ENCODE measurements at places on chromosomes 11 and 22.

DNA sequence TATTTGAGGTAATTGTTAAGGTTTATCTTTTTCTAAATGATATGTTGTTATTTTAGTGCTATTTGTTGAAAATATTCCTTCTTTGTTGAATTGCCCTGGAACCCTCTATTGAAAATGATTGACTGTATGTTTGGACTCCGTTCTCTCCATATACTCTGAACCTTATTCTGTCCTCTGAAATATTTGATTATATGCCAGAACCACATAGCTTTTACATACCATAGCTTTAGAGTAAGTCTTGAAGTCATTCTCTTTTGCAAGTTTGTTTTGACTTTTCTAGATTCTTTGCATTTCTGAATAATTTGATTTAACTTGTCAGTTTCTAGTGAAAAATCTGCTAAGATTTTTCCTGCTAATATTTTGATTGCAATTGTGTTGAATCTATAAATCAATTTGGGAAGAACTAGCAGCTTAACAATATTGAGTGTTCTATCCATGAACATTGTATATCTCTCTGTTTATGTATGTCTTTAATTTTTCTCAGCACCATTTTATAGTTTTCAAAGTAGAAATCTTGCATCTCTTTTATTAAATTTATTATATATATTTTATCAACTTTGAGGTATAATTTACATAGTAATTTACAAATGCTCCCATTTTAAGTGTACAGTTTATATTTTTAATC lies 51.7 kb upstream of the PITPNB start:
- no peak for DNase-seq

- peak; percentile 15 for DNase-seq
Measured at GRCh38 chr11:45252134-45252856, 33.8 kb downstream of the SYT13 start.

DNA sequence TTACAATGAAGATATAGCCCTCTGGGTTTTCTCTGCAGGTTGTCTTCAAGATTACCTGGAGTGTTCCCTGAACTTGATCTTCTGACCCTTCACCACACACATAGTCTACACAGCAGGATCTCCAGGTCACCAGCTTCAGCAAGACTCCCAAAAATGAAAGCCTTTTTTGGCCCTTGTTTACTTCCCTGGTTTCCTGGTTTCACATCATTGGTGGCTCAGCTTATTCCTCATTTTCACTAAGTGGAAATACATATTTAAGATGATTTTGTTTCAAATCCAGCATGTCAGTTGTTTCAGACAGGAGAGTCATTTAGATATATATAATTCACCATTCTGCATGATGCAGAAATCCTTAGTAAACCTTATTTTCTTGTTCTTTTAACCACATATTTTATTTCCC lies 41.6 kb upstream of the MPEG1 start:
- DNase-seq: no peak

DNA sequence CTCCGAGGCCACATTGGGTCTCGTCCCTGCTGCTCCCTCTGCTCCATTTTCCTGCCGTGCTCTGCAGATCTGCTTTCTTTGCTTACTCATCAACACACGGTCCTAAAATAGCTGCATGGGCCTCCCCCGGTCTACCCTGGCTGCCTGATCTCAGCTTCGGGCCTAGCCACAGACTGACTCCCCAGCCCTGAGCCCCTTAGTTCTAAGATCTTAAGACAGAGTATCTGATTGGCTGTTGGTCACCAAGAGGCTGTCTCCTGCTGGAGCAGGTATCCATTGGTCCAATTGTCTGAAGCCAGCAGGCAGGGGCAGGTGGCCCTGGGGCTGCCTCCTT lies 53.7 kb upstream of the NECTIN1 start:
- no peak for DNase-seq

DNA sequence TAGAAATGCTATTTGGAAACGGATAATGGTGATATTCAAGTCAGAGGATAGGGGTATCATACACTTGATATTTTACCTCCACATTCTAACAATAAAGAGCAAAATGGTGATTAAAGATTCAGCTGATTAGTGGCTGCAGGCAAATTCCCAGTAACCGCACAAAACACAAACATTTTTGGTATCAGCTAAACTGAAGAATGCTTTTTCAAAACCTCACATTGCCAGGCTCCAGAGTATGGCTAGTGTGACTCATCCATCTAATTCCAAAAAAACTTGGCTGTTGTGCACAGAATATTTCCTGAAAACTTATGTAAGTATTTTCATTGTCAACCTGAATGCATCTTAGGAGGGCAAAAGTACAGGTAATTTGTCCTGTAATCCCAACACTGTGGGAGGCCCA lies 10.9 kb downstream of the SRPRA start:
- no peak for DNase-seq

GRCh38 chr11:66279092-66279734 lies 1.2 kb downstream of the CNIH2 start:
- no peak for DNase-seq

- DNase-seq: no peak
Measured at GRCh38 chr22:43129426-43130425, 13.5 kb downstream of the MCAT start.

DNA sequence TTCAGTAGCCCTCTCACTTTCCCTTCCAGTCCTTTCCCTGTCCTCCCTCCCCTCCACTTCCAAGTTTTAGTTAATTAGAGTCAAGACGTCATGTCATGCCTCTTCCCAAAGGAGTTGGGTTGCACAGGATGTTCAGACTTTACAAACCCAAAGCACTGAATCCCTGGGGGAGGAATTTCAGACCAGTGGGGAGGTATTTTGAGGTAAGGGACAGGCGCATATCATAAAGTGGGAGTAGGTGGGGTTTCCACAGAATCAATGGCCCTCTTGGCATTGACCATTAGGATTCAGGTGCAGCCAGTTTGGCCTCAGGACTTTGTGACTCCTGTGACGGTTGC lies 733 bp upstream of the ACP2 start:
- DNase-seq: no peak

- no peak for DNase-seq
Measured at GRCh38 chr11:63564056-63564774, 1.0 kb upstream of the PLAAT2 start.

- no peak for DNase-seq
Measured at GRCh38 chr11:2691355-2691761, 8.4 kb downstream of the KCNQ1OT1 start.

GRCh38 chr22:23094260-23094659 lies 23.9 kb downstream of the GNAZ start:
- no peak for DNase-seq

DNA sequence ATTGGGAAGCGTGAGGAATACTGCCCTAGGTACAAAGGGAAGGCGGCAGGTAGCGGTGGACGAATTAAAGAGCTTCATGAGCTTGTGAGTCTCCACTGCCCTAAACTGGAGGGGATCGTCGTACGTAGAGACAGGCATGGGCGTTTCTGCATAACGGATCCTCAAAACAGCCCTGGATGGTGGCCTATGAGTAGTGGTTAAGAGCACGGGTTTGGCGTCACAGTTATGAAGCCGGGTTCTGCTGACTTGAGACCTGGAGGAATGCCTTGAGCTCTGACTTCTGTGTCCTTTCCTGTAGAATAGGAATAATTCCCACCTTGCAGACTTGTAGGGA lies 335 bp downstream of the TMEM138 start:
- DNase-seq: no peak

DNA sequence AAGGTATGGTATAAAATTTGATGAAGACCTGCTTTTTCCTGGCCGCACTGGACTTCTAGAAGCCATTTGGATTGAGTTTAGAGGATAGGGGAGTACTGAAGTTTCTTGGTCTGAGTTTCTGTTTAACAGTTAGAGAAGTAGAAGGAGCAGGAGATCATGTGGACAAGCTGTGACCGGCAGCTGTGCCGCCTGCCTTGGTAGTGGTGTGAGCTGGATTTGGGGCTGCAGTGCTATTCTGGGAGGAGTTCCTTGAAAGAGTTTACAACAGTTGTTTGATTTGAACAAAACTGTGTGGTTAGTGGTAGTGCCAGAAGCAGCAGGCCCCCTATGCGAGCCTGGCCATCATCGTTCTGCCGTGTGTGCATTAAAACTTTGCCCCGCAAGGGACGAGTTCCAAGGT lies 105.2 kb downstream of the PDHX start:
- DNase-seq: no peak

DNA sequence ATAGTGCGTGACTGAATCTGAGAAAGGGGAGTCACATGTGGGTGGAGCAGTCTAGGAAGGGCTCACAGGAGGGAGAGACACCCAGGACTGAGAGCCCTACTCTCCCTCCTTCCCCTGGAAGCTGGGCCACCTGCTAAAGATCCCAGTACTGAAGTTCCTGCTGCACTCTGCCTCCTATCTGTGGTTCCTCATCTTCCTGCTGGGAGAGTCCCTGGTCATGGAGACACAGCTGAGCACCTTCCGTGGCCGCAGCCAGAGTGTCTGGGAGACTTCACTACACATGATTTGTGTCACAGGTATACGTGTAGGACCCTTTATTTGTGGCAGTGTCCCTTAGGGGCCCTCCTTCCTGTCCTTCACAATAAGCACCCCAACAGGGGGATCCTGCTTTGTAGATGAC lies 19.3 kb downstream of the ART5 start:
- no peak for DNase-seq

DNA sequence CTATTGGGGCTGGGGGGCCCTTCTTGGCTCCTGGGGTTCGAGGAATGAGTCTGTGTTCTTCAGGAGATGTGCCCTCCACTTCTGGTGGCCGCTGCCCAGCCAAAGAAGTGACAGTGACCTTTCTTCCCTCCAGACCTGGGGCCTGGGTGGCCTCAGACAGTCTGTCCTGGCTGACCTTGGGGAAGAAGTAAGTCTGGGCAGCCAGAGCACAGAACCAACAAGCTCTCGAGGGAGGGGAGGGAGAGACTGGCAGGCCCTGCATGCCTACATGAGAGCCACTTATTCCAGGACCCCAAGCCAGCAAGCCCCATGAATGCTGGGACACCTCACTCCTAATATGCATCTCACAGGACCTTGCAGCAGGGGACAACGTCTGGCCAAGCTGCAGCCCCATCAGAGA lies 27.1 kb upstream of the STK33 start:
- no peak for DNase-seq

DNA sequence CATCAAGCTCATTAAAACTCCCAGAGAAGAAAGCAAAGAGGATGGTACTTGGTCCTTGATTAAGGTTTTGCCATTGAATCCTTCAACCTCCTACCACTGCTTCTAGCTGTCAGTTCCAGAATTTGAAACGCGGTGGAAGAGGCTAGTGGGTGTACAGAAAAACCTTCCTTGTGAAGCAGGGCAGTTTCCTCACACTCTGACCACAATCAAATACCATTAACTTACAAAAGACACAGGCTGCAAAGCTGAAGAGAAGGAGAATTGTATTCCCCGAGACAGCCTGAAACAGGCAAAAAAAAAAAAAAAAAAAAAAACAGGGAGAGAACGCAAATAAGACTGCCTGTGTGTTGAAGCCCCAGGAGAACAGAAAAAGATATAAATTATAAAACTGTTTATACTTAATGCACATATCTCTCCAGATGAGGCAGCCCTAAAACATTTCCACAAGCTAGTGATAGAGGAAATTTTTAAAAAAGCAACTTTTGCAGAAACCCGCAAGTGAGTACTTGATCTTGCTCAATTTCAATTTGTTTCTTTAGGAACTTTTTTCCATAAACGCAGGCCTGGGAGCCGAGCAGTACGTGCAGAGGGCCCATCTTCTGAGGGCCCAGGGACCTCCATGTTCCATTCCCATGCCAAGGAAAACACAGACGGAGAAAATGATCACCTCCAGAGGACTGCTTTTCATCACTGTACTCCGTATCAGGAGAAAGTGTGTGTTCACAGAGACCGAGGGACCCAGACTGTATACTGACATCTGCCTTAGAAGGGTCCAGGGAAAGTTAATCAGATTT lies 218.7 kb upstream of the BLID start:
- DNase-seq: no peak

DNA sequence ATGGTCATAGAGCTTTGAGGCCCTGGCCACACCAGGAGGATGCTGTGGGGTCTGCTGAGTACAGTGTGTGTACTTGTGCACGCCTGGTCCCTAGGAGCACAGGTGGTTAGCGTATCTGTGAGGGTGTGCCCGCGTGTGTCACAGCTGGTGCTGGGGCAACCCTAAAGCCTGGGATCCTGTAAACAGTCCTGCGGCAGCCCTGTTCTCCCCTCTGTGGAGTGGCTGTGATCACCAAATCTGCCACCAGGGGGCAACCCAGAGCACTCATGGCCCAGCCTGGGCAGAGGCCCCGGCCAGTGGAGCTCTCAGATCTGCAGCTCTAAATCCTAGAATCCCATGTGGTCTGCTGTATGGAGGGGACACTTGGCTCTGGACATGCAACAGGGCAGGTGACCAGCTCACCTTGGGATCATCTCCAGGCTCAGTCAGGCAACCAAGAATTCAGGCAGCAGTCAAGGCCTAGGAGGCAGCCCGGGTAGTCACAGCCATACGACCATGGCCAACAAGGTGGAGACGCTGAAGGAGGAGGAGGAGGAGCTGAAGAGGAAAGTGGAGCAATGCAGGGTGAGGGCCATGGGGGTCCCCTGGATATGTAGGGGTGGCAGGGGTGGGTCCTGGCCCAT lies 3.9 kb downstream of the SH3BP1 start:
- peak; percentile 65 for DNase-seq

GRCh38 chr22:24128631-24129262 lies 52.5 kb upstream of the SUSD2 start:
- DNase-seq: peak; percentile 62

GRCh38 chr22:29083933-29084591 lies 11.2 kb downstream of the KREMEN1 start:
- DNase-seq: no peak

- no peak for DNase-seq
Measured at GRCh38 chr11:122663764-122664163, 8.2 kb downstream of the UBASH3B start.

GRCh38 chr11:1499261-1499890 lies 12.8 kb upstream of the MOB2 start:
- no peak for DNase-seq

DNA sequence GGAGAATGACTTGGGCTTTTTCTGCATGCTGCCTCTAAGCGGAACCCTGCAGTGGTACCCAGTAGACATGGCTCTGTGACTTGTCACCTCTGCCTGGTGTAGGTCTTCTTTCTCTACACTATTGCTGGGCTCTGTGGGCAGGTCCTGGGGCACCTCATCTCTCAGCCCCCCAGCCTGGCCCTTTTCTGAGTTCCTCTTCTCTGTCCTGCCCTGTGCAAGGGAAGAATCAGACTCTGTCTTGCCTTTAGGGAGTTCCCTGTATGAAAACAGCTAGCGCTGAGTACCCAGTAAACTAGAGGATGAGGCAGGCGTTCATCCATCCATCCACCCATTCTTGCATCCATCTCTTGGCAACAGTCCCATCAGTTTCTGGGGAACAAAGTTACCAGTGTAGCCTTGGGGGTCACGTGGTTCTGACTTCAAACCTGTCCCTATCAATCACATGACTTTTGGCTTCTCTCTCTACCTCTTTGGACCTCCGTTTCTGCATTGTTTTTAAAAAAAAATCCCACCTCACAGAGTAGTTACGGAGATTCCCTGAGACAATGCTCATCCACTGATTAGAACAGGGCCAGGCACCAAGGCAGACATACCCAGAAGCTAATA lies 86.4 kb upstream of the WNT11 start:
- no peak for DNase-seq

GRCh38 chr11:123518496-123519054 lies 88.5 kb downstream of the GRAMD1B start:
- DNase-seq: no peak

Measured in NCI-H1694 (cell line).